GM03348 (cell line): ENCODE measurements at places on chromosomes 7 and 10.

DNA sequence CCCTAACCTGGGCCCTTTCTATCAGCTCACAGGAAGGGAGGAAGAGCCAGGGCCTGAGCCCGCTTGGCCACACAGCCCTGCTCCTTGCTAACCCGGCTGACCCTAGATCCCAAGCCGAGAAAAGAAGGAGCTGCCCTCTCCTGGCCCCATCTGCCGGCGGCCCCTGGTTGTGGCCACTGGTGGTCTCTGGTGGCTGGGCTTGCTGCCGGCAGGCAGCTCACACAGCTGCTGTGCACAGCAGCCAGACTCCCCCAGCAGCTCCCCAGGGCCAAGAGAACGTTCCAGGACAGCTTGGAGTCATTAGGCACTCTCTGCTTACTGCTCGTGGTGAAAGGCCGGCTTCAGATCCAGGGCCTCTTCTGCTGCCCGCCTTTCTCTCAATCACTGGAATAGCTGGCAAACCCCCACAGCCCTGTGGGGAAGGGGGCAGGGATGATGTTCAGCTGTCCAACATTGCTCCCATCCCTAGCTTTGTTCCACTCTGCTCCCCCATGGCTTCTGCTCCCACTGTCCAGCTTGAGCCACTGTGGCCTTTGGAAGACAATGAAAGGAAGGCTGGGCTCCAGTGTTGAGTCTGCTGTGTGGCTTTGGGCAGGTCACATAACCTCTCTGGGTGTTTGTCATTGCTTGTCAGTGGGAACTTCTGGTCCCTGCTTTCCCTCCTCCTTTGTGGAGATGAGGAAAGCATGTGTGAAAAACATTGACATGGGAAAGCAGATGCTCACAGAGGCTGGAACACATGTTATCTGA lies 35.4 kb upstream of the COL13A1 start:
- DNase-seq: peak; percentile 47

GRCh38 chr10:132446661-132447445 lies 49.9 kb downstream of the PWWP2B start:
- peak; percentile 47 for DNase-seq

DNA sequence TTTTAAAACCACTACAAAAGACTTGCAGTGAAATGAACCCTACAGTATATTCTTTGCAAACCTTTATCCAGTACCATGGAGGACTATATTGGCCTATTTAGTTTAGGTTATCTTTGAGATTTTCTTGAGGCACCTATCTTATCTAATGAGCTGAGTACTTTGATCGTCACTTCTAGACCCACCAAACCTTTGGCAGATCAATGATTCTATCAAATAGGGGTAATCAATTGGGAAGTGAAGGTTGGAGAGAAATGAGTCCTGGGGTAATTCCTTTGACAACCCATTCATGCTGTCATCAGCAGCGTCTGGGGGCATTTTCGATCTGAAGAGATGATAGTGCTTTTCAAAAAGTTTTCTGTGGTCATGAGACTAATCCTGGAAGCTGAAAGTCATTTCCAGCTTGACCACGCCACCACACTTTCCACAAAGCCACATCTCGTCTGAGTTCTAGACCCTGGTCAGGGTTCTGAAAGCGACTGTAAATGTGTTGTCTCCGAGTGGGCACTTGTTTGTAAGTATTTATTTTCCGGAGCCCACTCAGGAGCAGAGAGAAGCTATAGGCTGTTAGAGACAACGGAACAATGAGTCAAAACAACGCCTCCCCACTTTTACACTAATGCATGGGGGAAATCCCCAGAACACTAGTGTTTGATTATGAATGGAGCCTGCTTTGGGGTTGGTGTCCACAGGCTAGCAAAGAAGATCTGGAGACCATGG lies 4.8 kb downstream of the EGR2 start:
- no peak for DNase-seq

DNA sequence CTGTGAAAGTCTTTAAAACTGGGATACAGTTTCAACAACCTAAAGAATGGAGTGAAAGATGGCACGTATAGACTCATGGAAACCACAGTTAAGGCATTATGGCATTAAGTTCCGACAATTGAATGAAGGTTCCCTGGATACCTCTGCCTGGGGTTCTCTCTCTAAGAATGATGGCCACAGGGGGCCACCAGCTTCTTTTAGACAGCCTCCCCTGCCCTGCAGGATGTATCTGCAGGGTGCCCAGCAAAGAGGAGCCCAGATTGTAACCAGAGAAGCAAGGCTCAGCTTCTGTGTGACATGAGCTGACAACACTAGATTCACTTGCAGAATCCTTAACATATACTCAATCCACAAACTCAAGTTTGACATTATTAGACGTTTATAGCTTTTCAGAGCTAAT lies 645.4 kb downstream of the PARD3 start:
- no peak for DNase-seq

DNA sequence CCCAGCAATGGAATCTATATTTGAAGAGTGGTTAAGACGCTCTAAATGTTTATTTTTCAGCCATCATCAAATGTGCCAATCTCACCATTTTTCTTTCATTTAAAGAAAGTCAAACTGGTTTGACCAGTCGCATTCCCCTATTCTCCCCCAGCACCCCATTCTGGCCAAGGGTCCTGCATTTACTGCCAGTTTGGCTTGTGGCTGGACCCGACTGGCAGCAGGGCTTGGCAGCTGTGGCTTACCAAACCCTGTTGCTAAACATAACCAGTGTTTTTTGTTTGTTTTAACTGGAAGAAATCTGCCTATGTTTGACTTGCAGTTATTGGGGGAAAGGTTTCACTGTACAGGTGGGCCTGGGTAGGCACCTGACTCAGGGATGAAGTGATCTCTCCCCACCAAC lies 116.3 kb downstream of the CYP26A1 start:
- DNase-seq: no peak

- peak; percentile 28 for DNase-seq
Measured at GRCh38 chr10:10786109-10787090, 231.3 kb upstream of the CELF2 start.

DNA sequence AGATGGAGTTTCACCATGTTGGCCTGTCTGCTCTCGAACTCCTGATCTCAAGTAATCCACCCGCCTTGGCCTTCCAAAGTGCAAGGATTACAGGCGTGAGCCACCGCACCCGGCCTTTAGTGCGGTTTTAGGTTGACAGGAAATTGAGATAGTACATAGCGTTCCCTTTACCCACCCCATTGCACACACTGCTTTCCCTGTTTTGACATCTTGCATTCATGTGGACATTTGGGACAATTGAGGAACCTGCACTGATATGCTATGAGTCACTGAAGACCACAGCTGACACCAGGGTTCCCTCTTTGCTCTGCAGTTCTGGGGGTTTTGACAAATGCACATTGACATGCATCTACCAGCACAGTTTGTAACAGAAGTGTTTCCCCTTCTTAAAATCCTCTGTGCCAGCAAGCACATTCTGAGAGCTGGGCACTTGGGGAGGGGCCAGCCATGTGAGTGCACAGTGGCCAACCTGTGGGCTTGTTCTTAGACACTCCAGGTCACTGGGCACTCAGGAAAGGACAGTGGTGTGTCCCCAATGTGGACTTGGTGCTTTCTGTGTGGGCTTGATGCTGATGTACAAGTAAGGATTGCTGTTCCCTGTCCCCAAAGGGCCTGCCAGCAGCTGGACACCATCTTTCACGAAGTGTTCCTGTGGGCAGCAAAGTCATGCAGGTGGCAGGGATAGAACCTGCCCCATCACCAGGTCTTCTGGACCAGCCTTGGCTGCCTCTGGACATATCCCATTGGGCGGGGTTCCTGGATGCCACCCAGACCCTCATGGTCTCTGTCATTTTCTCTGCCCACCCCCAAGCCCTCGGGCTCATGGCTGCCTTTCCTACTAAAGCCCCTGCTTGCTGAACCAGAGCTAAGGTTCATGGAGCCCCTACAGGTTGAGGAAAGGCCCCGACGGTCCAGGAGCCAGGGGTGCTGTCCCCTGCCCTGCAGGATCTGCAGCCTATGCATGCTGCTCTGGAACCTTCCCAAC lies 579.8 kb downstream of the GLRX3 start:
- no peak for DNase-seq

- no peak for DNase-seq
Measured at GRCh38 chr7:114021135-114021534, 102.3 kb upstream of the PPP1R3A start.

GRCh38 chr10:21518149-21518640 lies 7.3 kb downstream of the SKIDA1 start:
- DNase-seq: no peak

DNA sequence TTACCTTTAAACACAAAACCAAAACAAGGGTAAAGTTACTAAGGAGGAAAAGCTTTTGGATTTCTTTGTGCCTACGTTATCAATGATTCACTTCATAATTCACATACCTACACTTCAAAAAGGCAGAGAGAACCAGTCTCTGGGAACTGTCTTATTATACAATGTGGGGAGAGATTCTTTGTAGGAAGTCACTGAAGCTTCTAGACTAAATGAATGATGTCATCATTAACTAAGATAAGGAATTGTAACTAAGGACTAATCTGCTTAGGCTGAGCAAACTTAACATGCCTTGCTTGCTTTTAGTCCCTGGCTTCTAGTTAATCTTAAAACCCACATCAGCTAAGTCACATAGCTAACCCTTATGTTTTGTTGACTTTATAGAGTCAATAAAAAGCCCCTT lies 771.2 kb downstream of the NXPH1 start:
- DNase-seq: no peak

DNA sequence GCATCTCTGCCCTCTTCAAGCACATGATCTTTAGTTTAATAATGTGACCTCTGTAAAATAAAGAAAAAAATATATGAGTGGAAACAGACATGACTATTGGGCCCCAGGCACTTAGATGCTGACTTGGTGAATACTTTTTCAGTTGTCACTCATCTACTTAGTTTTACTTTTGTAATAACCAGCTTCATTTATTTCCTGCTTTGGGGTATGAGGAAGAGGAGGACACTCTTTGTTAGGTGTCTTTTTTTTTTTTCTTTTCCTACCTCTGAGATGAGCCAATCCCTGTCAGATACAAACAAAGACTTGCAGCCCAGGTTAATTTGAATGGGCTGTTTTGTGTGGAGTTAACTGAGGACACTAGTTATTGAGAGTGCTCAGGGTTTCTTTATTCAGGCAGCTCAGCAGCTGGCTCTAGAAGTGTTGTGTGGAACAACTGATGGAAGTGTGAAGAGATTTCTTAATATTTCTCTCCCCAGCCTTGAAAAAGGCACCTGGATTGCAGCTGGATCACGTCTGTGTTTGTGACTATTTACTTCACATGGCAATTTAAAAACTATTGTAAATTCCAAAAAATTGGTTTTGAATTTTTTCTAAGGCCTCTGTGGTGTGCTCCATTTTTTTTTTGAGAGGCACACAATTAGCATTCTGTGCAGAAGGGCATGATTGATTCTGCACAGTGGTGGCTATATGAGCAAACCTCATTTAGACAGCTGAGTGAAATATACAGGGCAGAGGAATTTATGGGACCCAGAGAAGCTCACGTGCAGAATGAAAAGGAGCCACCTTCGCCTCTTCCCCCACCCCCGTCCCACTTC lies 333.8 kb downstream of the LRMDA start:
- no peak for DNase-seq

GRCh38 chr7:65749518-65749917 lies 123.4 kb upstream of the VKORC1L1 start:
- no peak for DNase-seq

GRCh38 chr7:47635091-47636080 lies 53.5 kb upstream of the TNS3 start:
- DNase-seq: peak; percentile 21

DNA sequence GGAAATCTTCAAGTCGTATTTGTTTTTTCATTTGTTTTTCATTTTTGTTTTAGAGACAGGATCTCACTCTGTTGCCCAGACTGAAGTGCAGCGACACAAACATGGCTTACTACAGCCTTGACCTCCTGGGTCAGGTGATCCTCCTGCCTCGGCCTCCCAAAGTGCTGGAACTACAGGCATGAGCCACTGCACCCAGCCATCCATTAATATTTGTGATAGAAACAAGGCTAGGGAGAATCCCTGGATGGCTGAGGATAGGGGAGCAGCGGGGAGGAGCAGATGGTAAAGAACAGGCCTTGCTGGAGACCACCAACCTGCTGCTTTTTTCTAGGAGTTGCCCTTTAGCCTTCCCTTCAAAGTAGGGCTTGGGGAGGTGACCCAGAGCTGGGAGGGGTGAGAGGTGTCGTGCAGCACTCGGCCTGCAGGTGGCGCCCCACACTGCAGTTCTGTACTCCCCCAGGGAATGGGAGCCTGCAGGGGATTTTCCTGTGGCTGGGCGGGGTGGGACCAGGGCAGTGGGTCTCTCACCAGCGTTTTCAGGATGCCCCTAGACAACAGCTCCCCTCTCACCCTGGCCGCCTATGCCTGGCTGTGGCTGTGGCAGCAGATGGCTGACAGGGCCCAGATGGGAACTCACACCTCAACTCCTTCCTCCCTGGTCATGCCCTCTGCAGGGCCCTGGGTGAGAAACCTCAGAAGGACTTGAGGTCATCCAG lies 12.6 kb upstream of the CDH23 start:
- DNase-seq: peak; percentile 86

- no peak for DNase-seq
Measured at GRCh38 chr10:65197935-65198334, 1676.7 kb downstream of the REEP3 start.

GRCh38 chr7:98778421-98778820 lies 91.4 kb downstream of the TMEM130 start:
- no peak for DNase-seq

- DNase-seq: no peak
Measured at GRCh38 chr7:154967401-154967955, 35.4 kb downstream of the PAXIP1 start.

GRCh38 chr7:28024786-28025334 lies 155.7 kb downstream of the JAZF1 start:
- no peak for DNase-seq

GRCh38 chr10:64115471-64115870 lies 594.3 kb downstream of the REEP3 start:
- no peak for DNase-seq

DNA sequence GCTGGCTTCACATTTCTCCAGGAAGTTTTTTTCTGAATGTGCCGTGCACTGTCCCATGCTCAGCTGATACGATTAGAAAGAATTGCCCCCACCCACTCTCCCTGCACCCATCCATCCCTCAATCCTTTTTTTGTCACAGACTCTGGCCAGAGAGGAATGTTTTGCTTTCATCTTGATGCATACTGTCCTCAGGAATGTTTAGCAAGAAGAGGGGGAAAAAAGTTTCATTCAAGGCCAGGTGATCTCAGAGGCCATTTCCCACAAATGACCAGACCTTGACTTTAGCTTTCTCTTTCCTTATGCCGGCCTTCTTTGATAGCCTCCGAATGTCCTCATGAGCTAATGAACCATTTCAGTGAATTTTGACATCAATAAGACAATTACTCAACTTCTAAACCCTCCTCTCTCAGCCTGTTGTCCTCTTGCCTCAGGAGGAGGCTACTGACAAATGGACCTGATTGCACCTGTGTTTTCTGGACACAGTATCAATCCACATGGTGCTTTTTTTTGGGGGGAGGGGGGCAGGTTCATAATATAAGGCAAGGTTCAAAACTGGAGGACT lies 105.0 kb upstream of the KLF6 start:
- peak; percentile 39 for DNase-seq

- DNase-seq: peak; percentile 17
Measured at GRCh38 chr10:15856328-15857015, 3.8 kb downstream of the MINDY3 start.

- DNase-seq: peak; percentile 71
Measured at GRCh38 chr10:132942101-132943057, at the start of gene CFAP46. CFAP46 (minus strand) TSS chr10:132942570; CDS start chr10:132942484, 86 bp downstream.
